GM23248 (cell line): ENCODE measurements at places on chromosomes 5 and 9. TPM values are rescaled to one million over a fixed set of nuclear protein-coding genes. Genes with fewer than 3 reads are reported as not detected.

Gene SH3TC2
- 1.1 and 1.5 TPM in 2 replicates for total RNA-seq

Gene OR5C1
- total RNA-seq = not detected in 2 replicates

Gene ANKRA2
- 23.6 and 54.3 TPM in 2 replicates for total RNA-seq

Gene THBS4
- total RNA-seq = under 0.01 and 0.43 TPM in 2 replicates

Gene RASGEF1C
- not detected in 2 replicates for total RNA-seq

Gene F12
- total RNA-seq = 0.43 and 1.3 TPM in 2 replicates

Gene FUT7
- not detected in 2 replicates for total RNA-seq

Gene ADAMTS12
- 10.1 and 11.5 TPM in 2 replicates for total RNA-seq

Gene TYRP1
- not detected in 2 replicates for total RNA-seq

Gene LHFPL2
- total RNA-seq = 13.7 and 14.4 TPM in 2 replicates

Gene KCNIP1
- not detected in 2 replicates for total RNA-seq

Gene FPGS
- total RNA-seq = 67.7 and 80.4 TPM in 2 replicates

Gene IRX1
- total RNA-seq = 25.9 and 32.5 TPM in 2 replicates

Gene LHX6
- not detected in 2 replicates for total RNA-seq

Gene ANKRD55
- not detected in 2 replicates for total RNA-seq

Gene ARSK
- 8.9 and 14.5 TPM in 2 replicates for total RNA-seq

Gene UBAP2
- 13.0 and 13.3 TPM in 2 replicates for total RNA-seq

Gene HTR1A
- total RNA-seq = not detected in 2 replicates

Gene LVRN
- 0.32 TPM in 1 of 2 replicates, not detected in the other for total RNA-seq

Gene NRG2
- not detected in 2 replicates for total RNA-seq

Gene SPATA31A3
- not detected in 2 replicates for total RNA-seq

Gene FOXI1
- not detected in 2 replicates for total RNA-seq

Gene NREP
- 1,282 and 1,485 TPM in 2 replicates for total RNA-seq

Gene CNTRL
- 6.3 and 7.3 TPM in 2 replicates for total RNA-seq

Gene PCDHB3
- total RNA-seq = 0.76 and 1.1 TPM in 2 replicates

Gene TAS2R1
- not detected in 2 replicates for total RNA-seq

Gene CMYA5
- 0.97 and 1.0 TPM in 2 replicates for total RNA-seq

Gene ESM1
- total RNA-seq = 25.5 and 26.1 TPM in 2 replicates

Gene ECM2
- total RNA-seq = 4.5 and 5.4 TPM in 2 replicates

Gene GNE
- total RNA-seq = 20.6 and 22.4 TPM in 2 replicates

Gene RAB24
- 31.5 and 35.9 TPM in 2 replicates for total RNA-seq

Gene PPP3R2
- not detected in 2 replicates for total RNA-seq

Gene LRRC19
- total RNA-seq = not detected in 2 replicates

Gene RFX3
- total RNA-seq = 0.51 and 1.9 TPM in 2 replicates

Gene DDX4
- not detected in 2 replicates for total RNA-seq

Gene CCDC152
- total RNA-seq = 0.89 and 2.8 TPM in 2 replicates

Gene ACOT12
- total RNA-seq = not detected in 2 replicates

Gene ADGRD2
- not detected in 2 replicates for total RNA-seq

Gene MORN5
- total RNA-seq = not detected in 2 replicates

Gene SAXO1
- total RNA-seq = not detected in 2 replicates

Gene CDKN2B-AS1
- total RNA-seq = 1.3 and 4.1 TPM in 2 replicates

Gene HRH2
- not detected in 2 replicates for total RNA-seq

Gene CARTPT
- not detected in 2 replicates for total RNA-seq

Gene ADAMTSL2
- total RNA-seq = 0.11 TPM in 1 of 2 replicates, not detected in the other

Gene FOXD4L3
- not detected in 2 replicates for total RNA-seq

Gene PCDHGB3
- 2.8 and 4.0 TPM in 2 replicates for total RNA-seq

Gene PKD2L2
- total RNA-seq = not detected in 2 replicates

Gene NR5A1
- not detected in 2 replicates for total RNA-seq

Gene KIF20A
- total RNA-seq = 26.0 and 27.3 TPM in 2 replicates

Gene SLC36A2
- total RNA-seq = not detected in 2 replicates

Gene PCDHGB2
- 2.2 and 2.5 TPM in 2 replicates for total RNA-seq

Gene FAM78A
- total RNA-seq = 0.38 and 1.1 TPM in 2 replicates

Gene SPINK7
- not detected in 2 replicates for total RNA-seq

Gene DPYSL3
- 34.3 and 42.8 TPM in 2 replicates for total RNA-seq

Gene CRHBP
- total RNA-seq = not detected in 2 replicates

Gene ADAMTS16
- total RNA-seq = 0.11 and 0.13 TPM in 2 replicates

Gene IL4
- total RNA-seq = not detected in 2 replicates
